HCEC 1CT (cell line): ENCODE measurements at places on chromosomes 7 and 10.

GRCh38 chr7:82275342-82275741, 168.2 kb downstream of the CACNA2D1 start:
- no peak for DNase-seq

GRCh38 chr7:143003393-143004051, 23.4 kb downstream of the OR9A2 start:
- DNase-seq = peak; percentile 56

DNA sequence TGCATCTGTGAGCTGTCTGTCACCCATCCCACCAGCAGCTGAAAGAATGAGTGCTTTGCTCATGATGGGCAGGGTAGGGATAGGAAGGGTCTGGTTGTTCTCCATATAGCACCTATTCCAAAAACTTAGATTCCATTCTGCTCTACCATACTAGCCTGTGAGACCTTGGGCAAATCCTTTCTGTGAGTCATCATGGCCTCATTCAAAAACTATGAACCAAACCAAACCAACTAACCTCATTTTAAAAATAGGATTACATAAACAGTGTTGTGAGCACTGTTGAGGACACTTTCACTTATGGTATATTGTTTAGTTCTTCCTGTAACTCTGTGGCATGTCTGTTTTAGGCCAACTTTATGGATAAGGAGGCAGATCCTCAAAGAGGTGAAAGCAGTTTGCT, 30.9 kb upstream of the STEAP4 start:
- peak; percentile 35 for DNase-seq

DNA sequence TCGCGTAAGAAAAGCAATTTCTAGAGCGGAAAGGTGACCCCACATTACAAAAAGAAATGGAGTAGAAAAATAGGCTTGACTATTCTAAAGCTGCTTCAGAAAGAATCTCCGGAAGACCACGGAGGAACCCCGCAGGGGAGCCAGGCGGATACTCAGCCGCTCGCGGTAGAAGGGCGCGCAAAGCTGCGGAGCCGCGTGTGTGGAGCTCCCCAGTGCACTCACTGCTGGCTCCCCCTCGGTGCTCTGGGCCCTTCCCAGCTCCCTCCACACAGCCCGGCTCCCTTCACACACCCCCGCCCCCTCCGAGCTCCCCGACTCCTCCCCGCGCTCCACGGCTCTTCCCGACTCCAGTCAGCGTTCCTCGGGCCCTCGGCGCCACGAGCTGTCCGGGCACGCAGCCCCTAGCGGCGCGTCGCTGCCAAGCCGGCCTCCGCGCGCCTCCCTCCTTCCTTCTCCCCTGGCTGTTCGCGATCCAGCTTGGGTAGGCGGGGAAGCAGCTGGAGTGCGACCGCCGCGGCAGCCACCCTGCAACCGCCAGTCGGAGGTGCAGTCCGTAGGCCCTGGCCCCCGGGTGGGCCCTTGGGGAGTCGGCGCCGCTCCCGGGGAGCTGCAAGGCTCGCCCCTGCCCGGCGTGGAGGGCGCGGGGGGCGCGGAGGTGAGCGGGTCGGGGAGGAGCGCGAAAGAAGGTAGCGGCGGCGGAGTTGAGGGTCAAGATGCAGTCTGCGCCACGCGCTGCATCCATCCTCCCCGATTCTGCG, at the start of gene STEAP2:
Gene STEAP2, plus strand, starts transcription at position 350 of the 758 bp plus-strand sequence. CDS start 13,343 bp downstream, outside the sequence.
- peak; percentile 97 for DNase-seq

DNA sequence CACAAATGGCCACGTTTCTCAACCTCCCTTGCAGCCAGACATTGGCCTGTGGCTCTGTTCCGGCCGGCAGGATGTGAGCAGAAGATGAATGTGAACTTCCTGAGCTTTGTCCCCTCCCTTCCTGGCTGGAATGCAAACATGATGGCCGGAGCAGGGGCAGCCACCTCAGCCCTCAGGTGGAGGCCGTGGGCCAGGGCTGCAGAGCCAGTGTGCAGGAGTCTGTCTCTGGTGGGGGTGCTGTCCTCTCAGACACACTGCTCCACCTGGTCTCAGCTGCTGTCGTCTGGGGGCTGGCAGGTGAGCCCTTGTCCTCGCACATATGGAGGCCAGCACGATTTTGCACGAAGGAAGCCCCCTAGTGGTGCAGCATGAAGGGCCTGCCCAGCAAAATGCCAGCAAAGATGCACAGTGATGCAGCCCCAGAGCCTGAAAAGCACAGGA, 25.3 kb upstream of the PWWP2B start:
- DNase-seq = no peak

DNA sequence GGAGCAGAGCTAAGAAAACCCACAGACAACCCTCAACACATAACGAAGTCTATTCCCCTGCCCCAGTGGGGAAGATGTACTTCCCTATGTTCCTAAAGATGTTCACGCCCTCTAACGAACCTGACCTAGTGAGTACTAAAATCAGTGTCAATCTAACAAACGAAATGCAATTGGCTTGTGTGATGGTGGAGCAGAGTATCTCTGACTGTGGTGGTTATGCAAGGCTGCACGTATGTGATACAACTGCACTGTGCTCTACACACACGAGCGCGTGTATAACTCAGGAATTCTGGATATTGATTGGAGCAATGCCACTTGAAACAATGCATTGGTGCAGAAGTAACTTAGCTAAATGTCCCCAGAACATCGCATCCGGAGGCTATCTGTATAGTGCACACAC, 1.3 kb downstream of the ANKRD16 start:
- DNase-seq = peak; percentile 13

GRCh38 chr7:51633596-51633995, 317.0 kb upstream of the COBL start:
- DNase-seq = no peak

- DNase-seq = no peak
These were observed 25.4 kb upstream of the GPAM start for GRCh38 chr10:112208997-112209396.

GRCh38 chr10:29921071-29921446, 138.3 kb downstream of the JCAD start:
- no peak for DNase-seq

- DNase-seq = no peak
These were observed 177.2 kb downstream of the BUB3 start for GRCh38 chr10:123331438-123331837.

GRCh38 chr7:10343108-10343507, 630.6 kb upstream of the PHF14 start:
- DNase-seq = no peak
